NCI-H1694 (cell line): ENCODE measurements at places on chromosomes 4 and X.

GRCh38 chrX:123408821-123409737, 225.0 kb downstream of the GRIA3 start:
- DNase-seq = no peak

DNA sequence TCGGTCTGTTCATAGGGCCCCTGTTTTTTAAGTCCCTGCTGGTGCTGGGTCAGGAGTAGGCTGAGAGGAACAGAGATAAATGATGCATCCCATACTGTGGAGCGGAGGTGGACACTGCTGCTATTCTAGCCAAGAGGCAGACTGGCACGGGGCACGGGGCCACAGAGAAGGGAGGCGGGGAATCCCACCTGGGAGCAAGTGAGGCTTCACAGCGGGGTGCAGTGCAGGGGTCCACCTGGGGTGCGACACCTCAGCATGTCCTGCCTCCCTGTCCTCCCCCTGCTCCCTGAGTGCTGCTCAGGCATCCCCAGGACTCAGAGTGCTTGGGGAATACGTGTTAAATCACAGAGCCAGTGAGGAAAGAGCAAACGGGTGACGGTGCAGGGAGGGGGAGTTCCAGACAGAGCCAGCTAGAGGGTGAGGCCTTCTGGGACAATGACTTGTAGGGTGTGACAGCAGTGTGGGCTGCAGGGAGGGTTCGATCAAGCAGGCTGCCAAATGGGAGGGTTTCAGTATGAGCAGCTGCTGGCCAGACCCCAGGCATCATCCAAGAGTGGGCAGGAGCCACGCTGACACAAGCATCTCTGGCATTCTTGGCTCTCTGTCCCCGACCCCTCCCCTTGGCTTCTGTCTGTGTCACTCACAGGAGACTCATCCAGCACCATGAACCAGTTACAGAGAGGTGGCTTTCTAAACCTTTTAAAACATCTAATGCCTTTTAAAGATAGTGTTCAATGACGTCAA, 13.7 kb upstream of the HTRA3 start:
- DNase-seq = peak; percentile 27

- DNase-seq = no peak
Observed at GRCh38 chrX:136588036-136588435, 56.0 kb downstream of the VGLL1 start.

DNA sequence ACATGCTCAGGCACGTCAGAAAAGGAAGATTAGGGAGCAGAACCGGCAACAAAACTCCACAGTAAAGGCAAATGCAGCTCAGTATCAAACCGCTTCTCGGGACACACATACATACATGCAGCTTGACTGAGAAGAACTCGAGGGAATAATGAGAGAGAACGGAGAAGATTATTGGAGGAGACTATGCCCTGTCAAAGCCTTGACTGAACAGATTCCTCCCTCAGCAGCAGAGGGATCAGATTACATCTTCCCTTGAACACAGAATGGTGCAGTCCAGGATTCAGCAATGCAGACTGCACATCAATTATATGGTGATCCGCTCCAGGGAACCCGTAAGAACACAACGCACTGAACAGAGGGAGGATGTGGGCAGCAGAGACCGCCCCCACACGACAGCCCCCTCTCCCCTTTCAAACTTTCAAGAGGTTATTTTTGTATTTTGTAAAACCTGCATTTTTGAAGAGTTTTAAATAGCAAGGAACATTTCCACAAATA, 183.2 kb downstream of the FBXW7 start:
- peak; percentile 77 for DNase-seq

DNA sequence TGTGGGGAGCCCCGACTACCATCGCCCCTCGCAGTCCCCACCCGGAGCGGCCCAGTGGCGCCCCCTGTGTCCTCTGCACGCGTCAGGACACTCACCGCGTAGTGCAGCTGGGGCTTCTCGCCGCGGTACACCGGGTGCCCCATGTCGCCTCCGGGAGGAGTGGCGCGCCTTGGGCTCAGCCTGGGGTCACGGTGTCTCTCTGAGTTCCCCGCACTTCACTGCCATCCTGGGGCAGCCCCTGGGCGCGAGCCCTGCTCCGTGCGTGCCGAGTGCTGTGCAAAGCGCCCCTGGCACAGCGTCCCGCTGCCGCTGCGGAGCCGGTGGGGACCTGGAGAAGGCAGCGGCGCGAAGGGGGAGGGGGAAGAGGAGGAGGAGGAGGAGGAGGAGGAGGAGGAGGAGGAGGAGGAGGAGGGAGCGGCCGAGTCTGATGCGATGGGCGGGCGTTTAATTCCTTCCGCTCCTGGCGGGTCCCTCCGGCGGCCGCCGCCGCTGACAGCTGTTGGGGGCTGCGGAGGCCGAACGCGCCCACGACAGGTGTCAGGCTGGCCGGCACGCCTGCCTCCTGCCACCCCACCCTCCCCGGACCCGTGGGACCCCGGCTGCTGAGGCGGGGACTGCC, 134.3 kb downstream of the AMELX start:
- DNase-seq = no peak
